ENCODE measurements at places on chromosomes 13 and 19.

GRCh38 chr19:51036519-51036918 is 1.7 kb upstream of the KLK12 start:
- no peak for DNase-seq

GRCh38 chr19:2034729-2035589 is 16.1 kb downstream of the MKNK2 start:
- DNase-seq = no peak

DNA sequence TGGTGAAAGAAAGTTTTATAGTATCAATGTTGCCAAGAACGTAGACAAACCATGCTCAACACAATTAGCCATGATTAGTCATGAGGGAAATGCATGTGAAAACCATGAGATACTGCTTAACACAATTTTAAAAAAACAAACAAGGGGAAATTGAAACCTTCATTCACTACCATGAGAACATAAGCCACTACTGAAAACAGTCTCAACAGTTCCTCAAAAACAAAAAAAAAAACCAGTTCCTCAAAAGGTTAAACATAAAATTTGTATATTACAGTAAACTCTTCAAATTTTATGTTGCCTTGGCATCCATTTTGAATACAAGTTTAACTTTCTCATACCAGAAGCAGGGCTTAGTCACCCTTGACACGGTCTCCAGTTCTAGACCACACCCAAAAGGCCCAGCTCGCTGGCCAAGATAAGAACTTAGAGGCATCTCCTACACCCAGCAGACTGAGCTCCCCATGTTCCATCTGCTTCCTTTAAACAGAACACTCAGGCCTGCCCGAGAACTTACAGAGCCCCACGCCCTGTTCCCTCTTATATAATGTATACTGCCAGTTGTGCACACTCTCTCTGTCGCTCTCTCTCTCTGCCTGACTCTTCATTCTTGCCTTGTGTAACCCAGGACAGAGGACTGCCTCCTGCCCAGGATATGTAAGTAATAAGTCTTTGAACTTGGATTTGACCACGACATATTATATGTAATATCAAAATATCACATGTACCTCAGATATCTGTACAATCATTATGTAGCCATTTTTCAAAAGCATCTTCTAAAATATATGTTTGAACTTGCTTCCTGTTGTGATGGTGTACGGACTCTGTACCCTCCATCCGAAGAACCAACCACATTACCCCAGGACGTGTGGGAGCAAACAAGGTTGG is 67.4 kb downstream of the STK24 start:
- peak; percentile 34 for DNase-seq

DNA sequence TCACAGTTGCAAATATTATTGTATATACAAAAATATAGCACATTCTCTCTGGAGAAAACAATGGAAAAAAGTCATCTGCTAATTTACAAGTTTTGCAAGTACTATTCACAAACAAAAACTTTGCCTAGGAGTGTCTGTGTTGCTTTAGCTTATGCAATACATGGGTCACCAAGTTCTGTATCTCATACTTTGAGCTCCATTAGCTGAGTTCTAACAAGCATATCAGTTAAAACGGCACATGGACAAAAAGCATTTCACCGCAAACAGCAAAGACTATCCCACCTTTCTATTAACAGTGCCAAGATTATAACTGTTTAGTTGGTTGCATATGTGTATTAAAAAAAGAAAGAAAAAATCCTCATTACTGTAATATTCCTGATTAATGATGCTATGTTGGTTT is 4.6 kb downstream of the SPRY2 start:
- DNase-seq = no peak

- no peak for DNase-seq
These were observed 1247.3 kb downstream of the SLITRK1 start for GRCh38 chr13:82634946-82635345.

DNA sequence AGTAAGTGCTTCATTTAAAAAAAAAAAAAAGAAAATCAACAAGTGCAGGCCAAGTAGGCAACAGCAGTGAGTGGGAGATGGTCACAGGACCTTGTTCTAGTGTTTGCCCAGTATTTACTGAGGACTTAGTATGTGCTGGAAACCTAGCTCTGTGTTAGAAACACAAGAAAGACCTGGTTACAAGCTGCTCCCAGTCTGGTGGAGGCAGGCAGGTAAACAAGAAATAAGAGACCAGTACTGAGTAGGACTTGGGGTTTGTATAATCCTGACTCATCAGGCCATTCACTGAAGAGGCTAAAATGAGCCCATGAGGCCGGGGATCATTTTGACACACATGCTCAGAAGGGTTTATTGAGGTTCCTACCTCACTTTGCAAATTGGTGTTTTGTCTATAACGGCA is 21.5 kb upstream of the SERPINE3 start:
- DNase-seq = no peak

DNA sequence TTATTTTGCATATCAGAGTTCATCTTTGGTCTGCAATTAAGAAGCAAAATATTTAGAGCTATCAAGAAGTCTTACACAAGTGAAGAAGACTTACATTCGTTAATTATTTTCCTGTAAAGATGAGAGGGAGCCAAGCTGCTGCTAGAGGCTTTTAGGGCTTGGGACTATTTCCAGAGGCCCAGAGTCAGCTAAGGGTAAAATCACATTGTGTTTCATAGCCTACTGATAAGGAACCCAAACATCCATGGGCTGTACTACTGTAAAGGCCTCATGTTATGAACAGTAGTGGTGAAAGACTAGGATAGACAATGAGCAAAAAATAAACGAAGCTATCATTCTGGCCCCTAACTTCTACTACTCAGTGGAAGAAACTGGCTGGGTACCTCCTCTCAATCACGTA is 10.9 kb upstream of the TEX30 start:
- no peak for DNase-seq

- peak; percentile 54 for DNase-seq
These were observed 21.6 kb downstream of the MAST3 start for GRCh38 chr19:18119013-18119716.

DNA sequence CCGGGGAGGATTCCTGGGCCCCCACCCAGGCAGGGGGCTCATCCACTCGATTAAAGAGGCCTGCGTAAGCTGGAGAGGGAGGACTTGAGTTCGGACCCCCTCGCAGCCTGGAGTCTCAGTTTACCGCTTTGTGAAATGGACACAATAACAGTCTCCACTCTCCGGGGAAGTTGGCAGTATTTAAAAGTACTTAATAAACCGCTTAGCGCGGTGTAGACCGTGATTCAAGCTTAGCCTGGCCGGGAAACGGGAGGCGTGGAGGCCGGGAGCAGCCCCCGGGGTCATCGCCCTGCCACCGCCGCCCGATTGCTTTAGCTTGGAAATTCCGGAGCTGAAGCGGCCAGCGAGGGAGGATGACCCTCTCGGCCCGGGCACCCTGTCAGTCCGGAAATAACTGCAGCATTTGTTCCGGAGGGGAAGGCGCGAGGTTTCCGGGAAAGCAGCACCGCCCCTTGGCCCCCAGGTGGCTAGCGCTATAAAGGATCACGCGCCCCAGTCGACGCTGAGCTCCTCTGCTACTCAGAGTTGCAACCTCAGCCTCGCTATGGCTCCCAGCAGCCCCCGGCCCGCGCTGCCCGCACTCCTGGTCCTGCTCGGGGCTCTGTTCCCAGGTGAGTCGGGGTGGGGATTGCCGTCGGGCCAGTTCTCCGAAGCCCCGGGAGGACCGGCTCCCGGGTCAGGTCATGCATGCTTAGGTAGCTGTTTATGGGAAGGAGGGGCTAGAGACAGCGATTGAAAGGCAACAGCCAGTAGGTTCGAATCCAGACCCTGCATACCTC is at the start of gene ICAM1:
TSS of gene ICAM1 (plus strand) at position 505 of the 779 bp plus-strand sequence. CDS start at position 545, 40 bp downstream.
- DNase-seq = peak; percentile 61

GRCh38 chr13:45602183-45603170 is 13.1 kb downstream of the ERICH6B start:
- DNase-seq = no peak

GRCh38 chr19:55626350-55626749 is 2.0 kb upstream of the ZNF784 start:
- peak; percentile 39 for DNase-seq

DNA sequence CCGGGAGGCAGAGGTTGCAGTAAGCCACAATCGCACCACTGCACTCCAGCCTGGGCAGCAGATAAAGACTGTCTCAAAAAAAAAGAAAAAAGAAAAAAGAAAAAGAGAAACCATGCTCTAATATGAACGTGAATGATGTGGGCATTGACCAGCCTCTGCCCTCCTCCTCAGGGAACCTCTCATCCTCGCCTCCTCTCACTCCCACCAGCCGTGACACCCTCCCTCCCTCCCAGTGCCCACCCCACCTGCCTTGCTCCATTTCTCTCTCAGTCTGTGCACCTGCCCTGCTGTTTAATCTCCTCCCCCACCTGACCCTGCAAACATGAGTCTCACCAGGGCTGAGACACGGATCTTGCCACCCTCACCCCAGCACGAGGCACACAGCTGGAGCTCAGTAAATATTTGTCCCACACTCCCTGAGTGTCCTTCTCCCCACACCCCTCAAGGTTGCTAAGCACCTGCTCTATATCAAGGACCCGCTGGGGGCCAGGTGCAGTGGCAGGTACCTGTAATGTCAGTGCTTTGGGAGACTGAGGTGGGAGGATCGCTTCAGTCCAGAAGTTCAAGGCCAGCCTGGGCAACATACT is 7.5 kb upstream of the BCAT2 start:
- no peak for DNase-seq

DNA sequence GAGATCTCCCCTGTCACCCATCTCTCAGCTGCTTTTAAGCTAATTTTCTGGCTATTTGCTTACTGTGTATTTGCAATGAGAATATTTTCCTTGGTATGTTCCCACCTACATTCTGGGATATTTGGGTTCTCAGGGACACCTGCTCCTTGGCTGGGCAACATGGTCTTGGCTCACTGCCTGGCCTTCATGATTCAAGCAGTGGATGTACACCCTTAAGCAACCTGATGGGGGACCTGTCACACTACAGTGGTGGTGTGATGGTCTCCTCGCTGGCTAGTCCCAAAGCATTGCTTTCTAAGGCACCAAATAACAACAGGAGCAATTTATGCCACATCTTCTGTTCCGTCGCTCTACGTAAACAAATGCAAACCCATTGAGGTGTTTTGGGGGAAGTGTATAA is 35.3 kb upstream of the RFC3 start:
- no peak for DNase-seq

- DNase-seq = no peak
These were observed 48.2 kb downstream of the PIN1 start for GRCh38 chr19:9883231-9883758.

- no peak for DNase-seq
These were observed at the start of gene PTGER1 for GRCh38 chr19:14475251-14476073. TSS of gene PTGER1 (minus strand) at chr19:14475354. CDS start at chr19:14474320, 1,034 bp downstream.

DNA sequence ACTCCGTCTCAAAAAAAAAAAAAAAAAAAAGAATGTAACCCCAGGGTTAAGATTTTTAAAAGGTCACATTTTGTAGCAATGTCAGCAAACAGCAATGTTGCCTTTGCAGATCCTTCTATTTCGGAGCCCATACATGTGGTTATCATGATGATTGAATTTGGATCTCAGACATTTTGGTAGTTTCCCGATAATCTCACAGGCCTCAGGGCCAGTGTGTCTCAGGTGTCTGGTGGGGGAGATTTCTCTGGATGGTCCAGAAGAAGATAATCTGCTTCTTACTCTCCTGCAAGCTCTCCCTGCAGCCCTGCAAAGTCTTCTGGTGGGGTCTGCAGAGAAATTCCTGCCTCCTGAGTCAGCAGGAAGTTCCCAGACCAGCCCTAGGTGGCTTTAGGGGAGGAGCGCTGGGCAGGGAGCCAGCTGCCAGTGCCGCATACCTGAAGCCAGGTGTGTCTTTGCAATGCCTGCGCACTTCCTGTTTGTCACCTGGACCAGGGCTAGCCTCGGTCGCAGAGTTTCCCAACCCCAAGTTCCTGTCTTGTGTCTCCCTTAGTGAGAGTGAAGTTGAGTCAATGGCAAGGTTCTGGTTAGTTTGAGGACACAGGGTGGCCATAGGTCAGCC is 1.4 kb downstream of the SH2D3A start:
- DNase-seq = no peak

DNA sequence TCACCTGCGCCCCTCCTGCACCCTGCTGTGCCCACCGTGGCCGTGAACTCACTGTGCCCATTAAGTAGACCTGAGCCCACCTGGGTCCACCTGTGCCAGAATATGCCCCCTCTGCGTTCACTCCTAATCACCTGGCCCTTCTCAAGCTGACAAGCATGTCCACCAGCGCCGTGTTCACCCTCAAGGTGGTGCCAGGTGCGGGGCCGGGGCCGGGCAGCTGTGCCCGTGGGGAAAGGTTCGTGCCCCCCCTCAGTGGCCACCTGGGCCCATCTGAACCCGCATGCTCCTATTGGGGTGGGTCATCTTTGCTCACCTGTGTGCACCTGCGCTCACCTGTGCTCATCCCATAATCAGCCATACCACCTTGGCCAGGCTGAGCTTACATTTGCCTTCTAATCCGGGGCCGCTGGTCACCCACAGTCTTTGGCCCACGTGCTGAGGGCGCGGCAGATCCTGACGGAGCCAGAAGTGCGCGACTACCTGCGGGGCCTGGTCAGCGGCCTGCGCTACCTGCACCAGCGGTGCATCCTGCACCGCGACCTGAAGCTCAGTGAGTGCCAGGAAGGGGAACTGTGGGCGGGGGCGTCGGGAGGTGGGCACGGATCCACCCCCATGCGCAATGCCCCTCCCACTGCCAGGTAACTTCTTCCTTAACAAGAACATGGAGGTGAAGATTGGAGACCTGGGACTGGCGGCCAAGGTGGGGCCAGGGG is 2.3 kb downstream of the PLK5 start:
- no peak for DNase-seq

DNA sequence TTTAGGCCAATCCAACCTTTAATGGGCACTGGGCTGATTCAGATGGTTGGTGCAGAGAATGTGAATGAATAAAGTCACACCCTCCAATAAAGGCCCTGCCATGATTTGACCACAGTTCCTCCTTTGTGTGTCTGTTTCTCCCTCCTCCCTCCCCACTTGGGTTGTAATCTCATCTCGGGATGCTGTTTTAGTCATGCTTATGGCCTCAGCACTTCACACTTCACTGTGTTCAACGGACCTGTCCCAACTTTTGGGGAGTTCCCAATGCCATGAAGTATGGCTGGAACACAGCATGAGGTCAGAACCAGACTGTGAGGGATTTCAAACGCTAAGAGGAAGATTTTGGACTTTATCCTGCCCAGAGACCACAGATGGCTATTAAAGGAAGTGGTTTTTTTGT is 5.6 kb upstream of the RAB8A start:
- no peak for DNase-seq

GRCh38 chr19:18650021-18650390 is 13.2 kb downstream of the KLHL26 start:
- no peak for DNase-seq

DNA sequence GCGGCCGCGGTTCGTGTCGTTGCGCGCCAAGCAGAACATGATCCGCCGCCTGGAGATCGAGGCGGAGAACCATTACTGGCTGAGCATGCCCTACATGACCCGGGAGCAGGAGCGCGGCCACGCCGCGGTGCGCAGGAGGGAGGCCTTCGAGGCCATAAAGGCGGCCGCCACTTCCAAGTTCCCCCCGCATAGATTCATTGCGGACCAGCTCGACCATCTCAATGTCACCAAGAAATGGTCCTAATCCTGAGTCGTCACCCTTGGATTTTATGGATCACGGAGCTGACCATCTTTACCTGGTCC is 475 bp downstream of the MRPL57 start:
- DNase-seq = no peak

DNA sequence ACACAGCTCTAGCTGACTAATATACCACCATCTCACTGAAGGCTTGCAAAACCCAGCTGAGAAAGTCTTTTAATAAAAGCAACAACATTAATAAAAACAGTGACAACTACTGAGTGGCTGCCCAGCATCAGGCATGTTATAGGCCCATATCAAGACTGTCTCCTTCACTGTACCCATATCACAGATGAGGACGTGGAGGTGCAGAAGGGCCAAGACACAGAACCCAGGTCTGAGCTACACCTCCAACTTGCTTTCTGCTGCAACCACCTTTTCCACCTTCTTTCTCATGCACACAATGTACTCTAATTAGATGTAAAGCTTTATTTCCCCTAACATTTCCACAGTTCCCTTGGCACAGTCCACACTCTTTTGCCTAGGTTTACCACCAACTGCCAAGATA is 10.7 kb upstream of the MED26 start:
- no peak for DNase-seq

Measured in activated effector memory CD4-positive, alpha-beta T cell treated with Interleukin-2 at 50 U/mL for 16 hours (primary cell).